ENCODE measurements at places on chromosomes 5 and 9.
A peak's percentile ranks its signal among the peaks of the same experiment; 100 is the strongest.

GRCh38 chr5:140565024-140565779 is 574 bp downstream of the SLC35A4 start:
- DNase-seq = no peak

- no peak for DNase-seq
Observed at GRCh38 chr9:122071715-122072114, 21.4 kb downstream of the TTLL11 start.

- no peak for DNase-seq
Observed at GRCh38 chr9:100990605-100991381, 37.7 kb upstream of the PLPPR1 start.

DNA sequence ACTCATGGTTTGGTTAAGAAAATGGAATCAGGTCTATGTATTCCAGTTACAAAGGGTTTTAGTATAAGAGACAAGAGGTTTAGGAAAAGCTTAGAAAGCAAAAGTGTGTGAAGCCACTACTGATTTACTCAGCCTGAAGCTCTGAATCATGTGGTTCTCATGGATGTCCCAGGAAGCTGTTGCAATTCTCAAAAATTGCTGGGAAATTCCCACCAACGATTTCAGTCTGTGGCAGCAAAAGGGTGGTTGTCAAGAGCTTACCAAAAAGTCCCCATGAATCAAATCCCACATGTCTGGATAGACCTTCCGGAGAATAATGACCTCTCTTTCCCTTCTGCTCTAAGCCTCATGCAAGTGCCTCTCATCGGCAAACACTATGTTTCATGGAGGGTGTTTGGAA is 929.9 kb downstream of the TLE4 start:
- no peak for DNase-seq

DNA sequence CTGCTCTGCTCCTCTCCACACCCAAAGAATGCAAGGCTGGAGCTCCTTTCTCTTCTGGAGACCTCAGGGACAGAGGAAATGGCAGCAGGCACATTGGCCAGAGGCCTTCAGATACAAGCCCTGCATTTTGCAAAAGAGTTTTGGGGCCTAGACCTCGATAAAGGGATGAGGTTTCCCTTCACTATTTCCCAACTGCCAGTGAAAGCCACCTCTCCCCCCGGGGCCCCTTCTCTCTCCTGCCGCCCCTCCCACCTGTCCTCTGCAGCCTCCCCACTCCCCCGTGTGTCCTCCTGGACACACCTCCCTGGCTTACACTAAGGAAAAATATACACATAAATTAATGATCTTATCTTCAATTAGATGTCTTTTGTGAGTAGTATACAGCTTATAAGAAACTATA is 21.3 kb upstream of the LMNB1 start:
- DNase-seq = no peak

GRCh38 chr5:22928821-22929482 is 75.8 kb upstream of the CDH12 start:
- no peak for DNase-seq

DNA sequence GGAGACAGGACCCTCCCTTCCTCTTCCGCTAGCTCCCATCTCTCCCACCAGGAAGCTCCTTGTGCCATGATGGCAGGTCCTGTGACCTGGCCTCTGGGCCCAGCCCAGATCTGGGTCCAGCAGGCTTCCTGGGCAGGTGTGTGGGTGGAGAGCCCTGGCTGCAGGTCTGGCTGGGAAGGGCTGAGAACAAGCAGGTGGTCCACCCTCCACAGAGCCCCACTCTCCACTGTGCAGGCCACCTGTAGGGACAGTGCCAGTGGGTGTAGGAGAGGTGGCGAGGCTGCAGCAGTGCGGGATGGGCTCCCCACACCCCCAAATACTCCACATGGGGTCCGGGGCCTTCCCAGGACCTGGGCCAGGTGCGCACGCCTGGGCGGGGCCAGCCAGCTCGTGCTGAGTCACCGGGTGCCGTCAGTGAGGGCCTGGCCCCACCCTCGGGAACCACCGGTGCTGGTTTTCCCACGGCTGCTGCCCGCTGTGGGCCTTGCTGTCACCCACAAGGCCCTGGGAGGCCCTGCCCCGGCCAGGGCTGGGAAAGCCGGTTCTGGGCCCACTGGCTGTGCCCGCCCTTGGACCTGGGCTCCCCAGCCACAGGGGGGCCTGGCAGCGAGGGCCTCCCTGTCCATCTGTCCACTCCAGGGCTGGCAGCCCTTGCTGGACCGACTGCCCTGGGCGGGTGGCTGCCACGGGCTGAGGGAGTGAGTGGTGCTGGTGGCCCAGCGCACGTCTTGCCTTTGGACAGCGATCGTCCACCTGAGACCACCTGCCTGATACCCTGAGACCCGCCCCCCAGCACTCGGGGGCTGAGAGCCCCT is 9.3 kb upstream of the NRARP start:
- DNase-seq = no peak

GRCh38 chr9:26216702-26217101 is 538.5 kb upstream of the TUSC1 start:
- no peak for DNase-seq

GRCh38 chr9:4177970-4178758 is 121.7 kb downstream of the GLIS3 start:
- DNase-seq = no peak

- no peak for DNase-seq
Observed at GRCh38 chr5:133459474-133460160, 152.7 kb downstream of the FSTL4 start.

DNA sequence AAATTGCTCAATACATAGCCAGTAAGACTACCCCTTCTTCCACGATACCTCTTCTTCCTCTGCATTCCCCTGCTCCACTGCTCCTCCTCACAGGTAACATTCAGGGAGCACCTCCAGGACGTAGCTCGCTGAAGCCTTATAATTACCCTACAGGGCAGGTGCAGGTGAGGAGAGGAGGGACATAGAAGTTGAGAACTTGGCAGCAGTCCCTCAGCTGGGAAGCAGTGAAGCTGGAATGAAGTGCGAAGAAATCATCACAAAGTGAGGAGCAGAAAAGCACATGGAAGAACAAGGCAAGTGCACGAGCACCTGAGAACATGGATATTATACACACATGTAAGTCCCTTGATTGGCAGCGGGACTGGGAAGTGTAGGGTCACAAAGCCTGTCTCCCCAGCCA is 118.2 kb downstream of the HSD17B3 start:
- no peak for DNase-seq

DNA sequence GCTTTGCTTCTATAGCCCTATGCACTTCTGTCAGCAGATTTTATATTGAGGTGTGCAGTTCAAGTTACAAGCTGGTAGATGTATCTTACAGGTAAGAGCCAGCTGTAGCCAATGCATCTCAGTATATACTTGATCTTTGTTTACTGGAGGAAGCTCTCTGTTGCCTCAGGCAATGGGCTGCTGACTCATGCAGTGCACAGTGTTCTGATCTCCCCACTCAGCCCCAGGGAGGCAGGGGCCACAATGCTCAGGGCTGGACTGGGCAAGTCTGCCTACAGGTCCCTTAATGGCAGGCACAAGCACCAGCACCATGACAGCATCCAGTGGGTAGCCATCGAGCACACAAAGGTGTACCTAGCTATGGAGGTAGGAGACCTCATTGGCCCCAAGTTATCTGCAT is 178.8 kb upstream of the CDH10 start:
- peak; percentile 28 for DNase-seq

- DNase-seq = no peak
Observed at GRCh38 chr5:139378101-139378825, 4.8 kb downstream of the SLC23A1 start.

DNA sequence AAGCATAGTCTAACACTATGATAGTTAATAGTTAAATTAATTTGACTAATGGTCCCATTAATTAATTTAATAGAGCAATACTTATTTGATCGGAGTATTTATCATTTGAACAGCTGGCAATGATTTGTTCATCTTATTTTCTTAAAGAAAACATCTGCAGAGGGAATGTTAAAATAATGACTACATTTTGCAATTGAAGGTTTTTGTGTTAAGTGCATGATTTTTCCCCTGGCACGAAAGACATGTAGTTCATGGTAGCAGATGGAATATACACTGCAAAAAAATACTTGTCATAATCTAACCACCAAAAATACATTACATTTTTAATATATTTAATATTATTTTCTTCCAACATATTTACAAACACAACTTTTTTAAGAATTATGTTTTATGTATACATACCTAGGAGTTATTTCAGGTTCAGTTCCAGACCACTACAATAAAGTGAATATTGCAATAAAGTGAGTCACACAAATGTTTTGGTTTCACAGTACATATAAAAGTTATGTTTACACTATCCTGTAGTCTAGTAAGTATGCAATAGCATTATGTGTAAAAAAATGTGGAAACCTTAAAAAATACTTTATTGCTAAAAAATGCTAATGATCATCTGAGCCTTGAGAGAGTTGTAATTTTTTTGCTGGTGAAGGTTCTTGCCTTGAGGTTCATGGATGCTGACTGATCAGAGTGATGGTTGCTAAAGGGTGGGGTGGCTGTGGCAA is 292.6 kb upstream of the DAB2 start:
- no peak for DNase-seq

DNA sequence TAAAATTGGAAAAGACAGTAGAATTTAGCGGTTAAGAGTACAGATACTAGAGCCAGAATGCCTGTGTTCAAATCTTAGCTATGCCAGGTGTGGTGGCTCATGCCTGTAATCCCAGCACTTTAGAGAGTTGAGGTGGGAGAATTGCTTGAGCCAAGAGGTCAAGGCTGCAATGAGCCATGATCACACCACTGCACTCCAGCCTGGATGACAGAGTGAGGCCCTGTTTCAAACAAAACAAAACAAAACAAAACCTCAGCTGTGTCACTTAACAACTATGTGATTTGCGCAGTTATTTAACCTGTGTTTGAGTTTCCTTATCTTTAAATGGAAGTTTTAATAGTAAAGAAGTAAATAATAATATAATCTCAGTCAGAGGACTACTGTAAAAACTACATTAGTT is 68.3 kb downstream of the TBCA start:
- no peak for DNase-seq

GRCh38 chr9:21434202-21435014 is 5.8 kb upstream of the IFNA1 start:
- DNase-seq = peak; percentile 45

GRCh38 chr5:38600329-38601045 is 44.0 kb upstream of the LIFR start:
- DNase-seq = no peak

- no peak for DNase-seq
Observed at GRCh38 chr5:90221951-90222350, 187.6 kb downstream of the CETN3 start.

DNA sequence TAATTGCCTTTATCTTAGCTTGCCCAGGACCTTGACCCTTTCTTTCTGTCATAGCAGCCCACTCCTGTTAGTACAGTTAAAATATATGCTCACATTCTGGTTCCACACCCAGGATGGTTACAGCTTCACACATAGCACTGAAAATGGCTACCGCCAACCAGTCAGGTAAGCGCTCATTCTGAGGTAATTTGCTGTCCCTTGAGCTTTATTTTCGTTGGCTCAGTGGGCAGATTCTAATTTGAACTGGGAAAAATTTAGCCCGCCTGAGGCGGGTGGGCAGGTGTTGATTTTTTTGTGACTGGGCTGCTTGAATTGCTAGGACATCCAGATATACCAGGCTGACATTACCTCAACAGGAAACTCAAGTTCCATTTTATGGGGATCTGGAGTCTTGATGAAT is 137.5 kb downstream of the KCTD16 start:
- DNase-seq = no peak
